ENCODE measurements at places on chromosomes 5 and 9.

DNA sequence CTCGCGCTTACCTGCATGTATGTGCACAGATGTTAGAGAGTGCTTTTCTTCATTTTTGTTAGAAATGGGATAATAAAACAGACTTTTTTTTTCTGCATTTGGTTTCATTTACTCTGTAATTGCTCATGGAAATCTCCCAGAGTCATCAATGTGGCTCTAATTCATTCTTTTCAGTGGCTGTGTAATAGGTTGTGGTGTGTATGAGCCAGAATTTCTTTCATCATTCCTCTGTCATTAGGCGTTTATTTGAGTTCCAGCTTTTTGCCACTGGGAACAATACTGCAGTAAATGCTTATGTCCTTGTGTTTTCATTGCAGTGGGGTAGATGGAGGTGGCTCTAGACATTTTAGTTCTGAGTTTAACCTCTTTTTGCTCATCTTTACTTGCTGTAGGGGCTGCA, 118.9 kb downstream of the NXNL2 start:
- no peak for DNase-seq

GRCh38 chr5:116573279-116573701, 1.3 kb downstream of the SEMA6A start:
- DNase-seq = no peak

GRCh38 chr5:77635067-77635916, 3.2 kb downstream of the OTP start:
- no peak for DNase-seq

GRCh38 chr5:98911280-98912040, 17.3 kb downstream of the CHD1 start:
- no peak for DNase-seq

DNA sequence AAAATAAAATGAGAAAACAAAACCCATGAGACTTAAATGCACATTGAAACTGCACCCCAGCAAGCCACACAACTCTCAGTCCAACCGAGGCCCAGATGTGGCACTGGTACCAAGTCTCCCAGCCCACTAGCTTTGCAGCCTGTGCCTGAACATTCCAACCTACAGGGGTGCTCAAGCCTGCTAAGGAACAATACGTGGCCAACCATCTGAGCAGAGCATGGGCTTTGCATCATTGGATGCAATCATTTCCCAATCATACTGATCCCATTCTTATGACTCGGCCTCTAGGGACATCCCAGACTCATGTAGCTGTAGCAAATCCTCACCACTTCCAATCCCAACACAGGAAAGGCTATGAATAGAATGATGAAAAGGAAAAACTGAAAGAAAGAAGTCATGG, 297.2 kb downstream of the SPOCK1 start:
- DNase-seq = no peak

DNA sequence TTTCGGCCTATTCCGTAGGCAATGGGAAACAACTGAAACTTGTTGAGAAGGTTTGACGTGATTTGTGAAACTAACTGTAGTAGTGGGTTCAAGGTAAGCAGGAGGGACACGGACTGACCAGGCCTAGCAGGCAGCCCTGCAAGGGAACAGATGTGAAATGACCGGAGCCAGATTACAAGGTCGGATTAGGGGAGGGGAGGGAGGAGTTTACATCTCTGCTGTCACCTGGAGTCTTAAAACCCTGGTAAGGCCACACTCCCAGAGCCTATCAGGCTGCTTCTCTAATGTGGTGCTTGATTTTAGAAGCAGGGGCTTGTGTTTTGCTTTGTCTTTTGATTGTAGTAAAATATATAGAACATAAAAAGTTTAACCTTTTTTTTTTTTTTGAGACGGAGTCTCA, 3.5 kb upstream of the SPTAN1 start:
- no peak for DNase-seq

GRCh38 chr5:179307013-179307800, 38.1 kb downstream of the ADAMTS2 start:
- DNase-seq = no peak

- no peak for DNase-seq
These were observed 470.0 kb downstream of the PRDM9 start for GRCh38 chr5:23977365-23977764.

DNA sequence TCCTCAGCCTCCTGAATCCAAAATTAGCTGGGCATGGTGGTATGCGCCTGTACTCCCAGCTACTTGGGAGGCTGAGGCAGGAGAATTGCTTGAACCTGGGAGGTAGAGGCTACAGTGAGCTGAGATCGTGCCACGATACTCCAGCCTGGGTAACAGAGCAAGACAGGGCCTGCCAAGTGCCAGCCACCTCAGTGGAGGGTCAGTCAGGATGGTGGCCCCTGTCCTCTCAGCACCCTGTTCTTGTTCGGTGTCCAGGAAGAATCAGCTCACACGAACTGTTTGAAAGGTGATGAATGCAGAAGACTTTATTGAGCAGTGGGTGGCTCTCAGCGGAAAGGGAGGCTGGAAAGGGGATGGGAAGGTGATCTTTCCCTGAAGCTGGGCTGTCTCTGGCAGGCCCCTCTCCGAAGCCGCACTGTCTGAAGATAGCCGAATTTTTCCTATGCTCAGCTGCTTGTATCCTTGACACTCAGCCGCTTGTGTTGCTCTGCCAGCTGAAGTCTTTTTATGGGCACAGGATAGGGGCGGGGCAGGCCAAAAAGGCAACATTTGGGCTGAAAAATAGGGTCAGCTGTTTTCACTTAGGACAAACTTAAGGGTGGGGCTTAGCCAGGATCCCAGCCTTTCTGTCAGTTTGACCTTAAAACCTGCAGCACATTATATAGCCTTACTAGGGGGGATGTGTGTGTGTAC, 50.9 kb downstream of the UBE2R2 start:
- DNase-seq = no peak

DNA sequence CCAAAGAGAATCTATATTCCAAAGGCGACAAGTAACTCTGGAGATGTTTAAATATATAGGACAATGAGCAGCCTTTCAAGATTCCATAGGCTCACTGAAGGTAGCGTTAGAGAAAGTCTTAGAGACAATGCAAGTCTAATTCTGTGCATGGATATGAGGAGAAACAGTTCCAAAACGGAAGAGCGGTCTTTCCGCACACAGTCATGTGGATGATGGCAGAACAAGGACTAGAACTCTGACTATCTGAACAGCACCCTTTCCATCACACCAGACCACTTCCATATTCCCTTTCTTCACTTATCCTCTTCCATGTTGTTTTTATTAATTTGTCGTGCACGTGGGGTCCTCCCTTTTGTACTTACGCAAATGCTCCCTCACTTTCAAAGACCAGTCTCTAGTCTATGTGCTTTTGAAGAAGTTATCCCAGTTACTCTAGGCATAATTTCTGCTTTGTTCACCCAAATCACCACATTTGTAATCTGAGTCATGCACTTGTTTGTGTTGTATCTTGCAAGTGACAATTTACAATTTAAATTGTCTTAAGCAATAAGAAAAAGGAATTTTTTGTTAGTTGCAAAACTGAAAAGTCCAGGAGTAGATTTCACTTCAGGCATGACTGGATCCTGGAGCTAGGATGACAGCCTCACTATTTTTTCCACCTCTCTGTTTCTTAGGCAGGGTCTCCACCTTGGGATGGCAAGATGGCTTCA, 116.0 kb upstream of the ADRA1B start:
- DNase-seq = no peak

DNA sequence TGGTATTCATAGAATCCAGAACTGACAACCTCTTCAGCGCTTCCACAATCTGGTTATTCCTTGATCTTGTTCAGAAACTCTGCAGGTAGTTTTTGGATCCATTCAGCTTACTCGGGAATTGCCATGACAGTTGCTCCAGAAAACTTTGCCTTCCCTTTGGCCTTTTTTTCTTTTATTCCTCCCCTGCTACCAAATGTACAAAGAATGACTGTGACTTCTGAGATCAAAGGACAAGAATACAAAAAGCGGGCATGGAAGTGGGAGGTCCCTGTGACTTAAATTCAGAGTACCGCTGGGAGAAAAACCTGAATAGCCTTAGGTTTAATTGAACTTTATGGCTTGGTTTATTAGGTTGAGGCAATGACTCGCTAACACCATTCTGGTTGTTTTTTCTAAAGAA, 59.5 kb downstream of the ADGRV1 start:
- no peak for DNase-seq

- DNase-seq = no peak
These were observed 89.8 kb downstream of the ZNF354C start for GRCh38 chr5:179150011-179150410.

DNA sequence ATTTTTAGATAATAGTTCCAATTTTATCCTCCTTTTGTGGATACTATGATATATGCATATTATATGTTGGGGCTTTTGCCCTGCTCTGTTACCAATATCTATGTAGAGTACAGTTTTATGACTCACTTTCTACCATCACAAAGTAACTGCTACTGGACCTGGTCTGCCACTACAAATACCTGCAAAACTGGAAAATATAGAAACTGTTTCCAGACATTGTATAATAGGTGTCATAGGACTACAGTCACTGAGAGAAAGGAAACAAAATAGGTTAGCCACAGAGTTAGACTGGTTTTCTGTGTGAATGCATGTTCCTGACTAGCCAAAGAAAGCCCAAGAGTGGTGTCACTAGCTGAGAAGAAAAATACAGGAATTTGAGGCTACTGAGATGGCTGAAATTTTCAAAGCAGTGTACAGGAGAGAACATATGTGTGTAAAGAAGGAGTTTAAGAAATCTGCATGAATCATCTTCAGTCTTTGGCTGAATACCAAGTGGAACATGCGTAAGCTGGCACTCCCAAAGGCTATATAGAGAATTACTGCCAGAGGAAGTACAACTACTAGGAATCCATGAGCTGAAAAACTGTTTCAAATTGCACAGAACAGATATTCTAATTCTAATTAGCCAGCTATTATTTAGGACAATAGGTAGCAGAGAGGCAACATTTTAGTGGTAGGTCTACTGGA, 29.0 kb upstream of the FAM174A start:
- DNase-seq = peak; percentile 31

GRCh38 chr9:93090091-93090655, 5.8 kb upstream of the CARD19 start:
- no peak for DNase-seq

DNA sequence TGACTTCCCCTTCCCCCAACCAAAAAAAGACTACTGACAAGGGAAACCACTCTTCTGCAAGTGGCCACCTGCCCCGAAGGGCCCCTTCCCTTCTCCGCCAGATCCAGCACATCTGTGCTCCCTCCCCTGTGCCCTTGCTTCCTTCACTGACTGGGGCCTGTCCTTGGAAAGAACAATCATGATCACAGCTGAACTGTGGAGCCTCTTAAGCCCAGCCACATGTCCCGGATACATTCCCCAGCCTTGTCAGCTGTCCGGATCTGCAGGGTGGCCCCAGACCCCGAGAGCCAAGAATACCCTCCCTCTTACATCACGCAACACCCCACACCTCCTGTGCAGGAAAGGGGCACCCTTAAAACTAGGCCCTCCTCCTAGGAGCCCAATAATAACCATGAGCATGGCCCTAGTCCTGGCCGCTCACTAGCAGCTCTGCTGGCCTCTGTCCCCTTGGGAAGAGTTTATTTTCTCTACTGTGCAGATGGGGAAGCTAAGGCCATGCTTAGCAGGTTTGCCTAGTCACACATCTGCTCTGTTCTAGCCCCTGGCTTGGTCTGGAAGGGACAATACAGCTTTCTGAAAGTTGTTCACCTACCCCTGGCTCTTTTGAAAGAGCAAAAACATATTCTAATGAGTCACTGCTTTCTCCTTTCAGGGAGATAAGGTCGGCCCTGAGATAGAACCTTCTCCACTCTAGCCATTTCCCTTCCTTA, 3.8 kb downstream of the SPRY4 start:
- DNase-seq = no peak

- DNase-seq = no peak
These were observed 5.1 kb downstream of the PITX1 start for GRCh38 chr5:135028791-135029476.

GRCh38 chr5:173557123-173557903, 59.1 kb downstream of the BOD1 start:
- DNase-seq = no peak

DNA sequence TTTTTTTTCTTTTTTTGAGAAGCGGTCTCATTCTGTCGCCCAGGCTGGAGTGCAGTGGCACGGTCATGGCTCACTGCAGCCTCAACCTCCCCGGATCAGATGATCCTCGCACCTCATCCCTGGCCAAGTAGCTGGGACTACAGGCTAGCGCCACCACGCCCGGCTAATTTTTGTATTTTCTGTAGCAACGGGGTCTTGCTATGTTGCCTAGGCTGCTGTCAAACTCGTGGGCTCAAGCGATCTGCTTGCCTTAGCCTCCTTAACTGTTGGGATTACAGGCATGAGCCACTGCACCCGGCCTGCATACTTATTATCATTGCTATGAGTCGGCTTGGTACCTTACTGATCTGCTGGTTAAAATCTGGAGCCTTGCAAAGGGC, 790 bp upstream of the IARS1 start:
- DNase-seq = no peak

DNA sequence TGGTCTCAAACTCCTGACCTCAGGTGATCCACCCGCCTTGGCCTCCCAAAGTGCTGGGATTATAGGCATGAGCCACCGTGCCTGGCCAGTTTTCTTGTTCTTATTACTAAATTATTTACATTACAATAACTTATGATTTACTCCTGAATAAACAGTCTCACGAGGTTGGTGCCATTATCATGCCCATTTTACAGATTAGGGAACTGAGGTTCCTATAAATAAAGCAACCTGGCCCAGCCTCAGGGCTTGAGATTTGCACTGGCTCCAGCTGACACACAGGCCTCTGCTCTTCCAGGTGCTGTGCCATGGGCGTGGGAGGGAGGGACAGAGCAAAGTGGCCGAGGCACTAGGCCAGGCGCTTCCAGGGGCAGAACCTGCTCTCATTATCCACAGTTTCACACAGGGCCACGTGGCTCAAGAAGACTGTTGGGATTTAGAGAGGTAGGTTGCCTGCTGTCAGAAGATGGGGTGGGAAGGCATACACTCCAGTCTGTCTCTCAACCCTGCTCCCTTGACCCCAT, 2.3 kb downstream of the PLPP7 start:
- DNase-seq = no peak

DNA sequence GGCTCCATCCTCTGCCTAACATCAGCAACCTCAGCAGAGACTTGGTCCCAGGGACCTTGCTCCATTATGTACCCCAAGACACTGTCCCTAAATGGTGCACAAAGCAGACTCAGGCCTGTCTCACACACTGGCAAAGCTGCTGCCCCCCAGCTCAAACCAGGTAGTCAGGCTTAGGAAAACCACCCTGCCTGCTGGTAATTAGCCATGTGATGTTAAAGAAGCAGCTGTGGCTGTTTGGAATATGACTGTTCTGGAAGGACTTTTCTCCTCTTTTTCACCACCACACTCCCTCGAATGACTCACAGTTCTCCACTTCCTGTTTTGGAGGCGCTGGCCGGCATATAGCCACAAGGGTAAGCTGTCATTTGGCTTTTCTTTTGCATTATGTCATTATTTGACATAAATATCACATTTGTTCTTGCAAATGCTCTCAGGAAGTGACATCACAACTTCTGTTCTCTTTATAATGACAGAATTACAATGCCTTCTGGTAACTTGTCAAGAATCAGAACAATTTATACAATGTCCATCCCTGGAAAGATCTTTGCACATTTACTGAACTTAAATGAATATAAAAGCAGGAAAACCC, 113.9 kb downstream of the SUSD1 start:
- DNase-seq = peak; percentile 88

GRCh38 chr9:33719581-33720374, 75.6 kb upstream of the PRSS3 start:
- DNase-seq = no peak

- no peak for DNase-seq
These were observed 73.8 kb downstream of the MRPL36 start for GRCh38 chr5:1725641-1726468.

GRCh38 chr9:126661521-126662251, 48.0 kb downstream of the LMX1B start:
- DNase-seq = no peak

- no peak for DNase-seq
These were observed 8.1 kb upstream of the PFDN1 start for GRCh38 chr5:140311011-140311467.

GRCh38 chr9:90546200-90546599, 96.4 kb downstream of the DIRAS2 start:
- no peak for DNase-seq
